ENCODE measurements at places on chromosomes 6 and 20.
A peak's percentile ranks its signal among the peaks of the same experiment; 100 is the strongest.

- DNase-seq = no peak
Observed at GRCh38 chr6:134626086-134626485, 308.2 kb upstream of the SGK1 start.

GRCh38 chr6:65052626-65053025 lies 654.4 kb downstream of the EYS start:
- DNase-seq = no peak

GRCh38 chr6:140178935-140179334 lies 804.5 kb upstream of the CITED2 start:
- peak; percentile 41 for DNase-seq

- DNase-seq = no peak
Observed at GRCh38 chr20:44465001-44465560, 10.6 kb upstream of the TTPAL start.

DNA sequence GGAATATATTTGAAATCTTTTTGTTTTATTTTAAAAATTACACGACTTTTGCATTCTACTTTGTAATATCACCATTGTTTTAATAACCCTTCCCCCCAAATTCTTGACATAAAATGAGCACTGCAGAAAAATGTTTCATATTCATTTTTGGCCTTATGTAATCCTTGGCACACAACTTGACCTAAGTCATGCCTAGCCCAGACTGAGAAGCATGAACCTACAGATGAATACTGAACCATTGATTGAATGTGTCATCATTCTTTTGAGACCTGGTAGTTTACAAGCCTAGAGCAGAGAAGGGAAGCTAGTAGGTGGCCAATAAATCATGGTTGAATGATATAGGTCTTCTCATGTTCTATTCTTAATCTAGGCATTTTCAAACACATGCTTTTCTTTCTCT lies 89.4 kb upstream of the EDN1 start:
- no peak for DNase-seq

DNA sequence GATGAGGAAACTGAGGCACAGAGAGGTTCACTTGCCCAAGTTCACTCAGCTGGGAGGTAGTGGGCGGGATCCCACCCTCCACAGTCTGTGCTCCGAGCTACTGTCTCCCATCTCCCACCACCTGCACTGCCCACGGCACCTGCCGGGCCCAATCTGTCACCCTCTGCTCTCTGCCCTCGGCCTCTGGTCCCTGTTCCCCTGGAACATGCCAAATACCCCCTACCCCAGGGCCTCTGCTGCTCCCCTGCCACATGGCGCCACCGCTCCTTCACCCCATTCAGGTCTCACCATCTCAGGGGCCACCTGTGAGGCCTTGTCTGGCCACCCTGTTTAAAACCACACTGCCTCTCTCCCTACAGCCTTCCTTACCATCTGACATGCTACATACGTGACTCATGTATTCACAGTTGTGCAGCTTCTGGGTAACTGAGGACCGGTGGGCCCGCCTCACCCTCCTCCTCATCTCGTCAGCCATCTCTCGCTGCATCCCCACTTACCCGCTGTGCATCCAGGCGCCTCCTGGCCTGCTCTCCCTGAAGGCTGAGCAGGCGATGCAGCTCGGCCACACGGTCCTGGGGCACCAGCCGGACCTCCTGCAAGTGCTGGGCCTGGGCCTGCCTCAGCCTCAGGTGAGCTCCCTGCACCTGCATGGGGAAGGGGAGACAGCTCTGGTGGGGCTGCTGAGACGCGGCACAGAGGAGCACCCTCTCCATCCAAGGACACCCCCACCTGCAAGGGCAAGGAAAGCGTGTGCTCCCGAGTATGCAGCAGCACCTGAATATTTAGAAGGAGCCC lies 50.6 kb downstream of the GINS1 start:
- DNase-seq = no peak
